Right ventricle myocardium inferior (tissue), 1 donor: ENCODE measurements at places on chromosomes 4 and X. TPM values are rescaled to one million over a fixed set of nuclear protein-coding genes. Genes with fewer than 3 reads are reported as not detected.

SCML2 gene
- 1.4 TPM for total RNA-seq

DNA sequence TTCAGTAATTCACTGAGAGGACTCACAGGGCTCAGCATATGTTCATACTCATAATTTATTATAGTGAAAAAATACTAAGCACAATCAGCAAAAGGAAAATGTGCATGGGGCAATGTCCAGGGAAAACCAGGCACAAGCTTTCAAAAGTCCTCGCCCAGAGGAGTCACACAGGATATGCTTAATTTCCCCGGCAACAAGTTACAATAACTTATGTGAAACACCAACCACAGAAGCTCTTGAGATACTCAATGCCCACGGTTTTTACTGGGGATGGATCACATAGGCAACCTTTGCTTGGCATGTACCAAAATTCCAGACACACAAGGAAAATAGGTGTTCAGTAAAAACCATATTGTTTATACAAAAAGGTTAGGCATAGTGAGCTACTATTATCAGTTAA lies 38.5 kb upstream of the STPG2 start:
- DNase-seq: no peak

RPA4 gene
- 0.19 TPM for total RNA-seq

GRCh38 chrX:39309721-39310152 lies 508.5 kb downstream of the MID1IP1 start:
- DNase-seq: no peak

GLUD2 gene
- 1.5 TPM for total RNA-seq
